ENCODE measurements at places on chromosomes 5 and 9.
A peak's percentile ranks its signal among the peaks of the same experiment; 100 is the strongest.

GRCh38 chr5:528629-529511, 4.6 kb upstream of the SLC9A3 start:
- DNase-seq = no peak

GRCh38 chr5:1552521-1553255, 28.9 kb upstream of the LPCAT1 start:
- no peak for DNase-seq

DNA sequence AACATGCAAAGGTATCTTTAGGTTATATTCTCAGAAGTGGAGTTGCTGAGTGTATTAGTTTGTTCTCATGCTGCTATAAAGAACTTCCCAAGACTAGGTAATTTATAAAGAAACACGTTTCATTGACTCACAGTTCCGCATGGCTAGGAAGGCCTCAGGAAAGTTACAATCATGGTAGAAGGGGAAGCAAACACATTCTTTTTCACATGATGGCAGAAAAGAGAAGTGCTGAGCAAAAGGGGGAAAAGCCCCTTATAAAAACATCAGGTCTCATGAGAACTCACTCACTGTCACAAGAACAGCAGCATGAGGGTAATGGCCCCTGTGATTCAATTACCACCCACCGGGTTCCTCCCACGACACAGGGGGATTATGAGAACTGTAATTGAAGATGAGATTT, 163.6 kb upstream of the PRLR start:
- DNase-seq = no peak

- DNase-seq = peak; percentile 53
Observed at GRCh38 chr9:128203707-128204551, 750 bp downstream of the DNM1 start.

DNA sequence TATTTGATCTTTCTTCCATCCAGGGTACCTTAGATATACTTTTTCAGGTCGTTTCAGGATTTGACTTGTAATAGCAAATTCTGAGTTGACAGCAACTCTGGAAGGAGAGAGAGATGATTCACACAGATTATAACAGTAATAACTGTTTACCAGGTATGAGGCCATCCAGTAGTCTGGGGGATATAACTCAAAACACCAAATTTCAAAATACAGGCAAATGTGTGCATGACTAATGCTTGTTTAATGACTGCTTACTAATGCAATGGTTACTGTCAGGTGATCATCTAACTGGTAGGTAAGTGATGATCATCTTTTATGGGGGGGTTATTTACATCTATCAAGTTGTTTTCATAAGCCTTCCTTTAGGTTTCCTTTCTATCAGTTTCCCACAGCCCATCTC, 412.3 kb downstream of the MAT2B start:
- DNase-seq = no peak

GRCh38 chr9:91259162-91259561, 102.6 kb downstream of the AUH start:
- DNase-seq = no peak

- no peak for DNase-seq
Observed at GRCh38 chr9:68895741-68896478, 118.0 kb downstream of the PRKACG start.

- peak; percentile 45 for DNase-seq
Observed at GRCh38 chr9:68844631-68845612, 139.9 kb downstream of the PIP5K1B start.

DNA sequence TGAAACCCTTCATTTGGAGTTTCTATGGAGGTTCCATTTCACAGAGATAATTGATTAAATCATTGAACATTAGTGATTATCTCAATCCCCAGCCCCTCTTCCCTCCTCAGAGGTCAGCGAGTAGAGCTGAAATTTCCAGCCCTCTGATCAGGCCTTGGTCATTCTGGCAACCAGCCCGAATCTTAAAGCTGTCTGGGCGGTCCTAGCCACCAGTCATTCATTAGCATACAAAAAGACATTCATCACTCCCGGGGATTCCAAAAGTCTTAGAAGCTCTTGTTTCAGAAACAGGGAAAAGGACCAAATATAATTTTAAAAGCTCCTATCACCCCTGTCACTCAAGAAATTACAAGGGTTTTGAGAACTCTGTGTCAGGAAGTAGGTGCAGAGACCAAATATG, 41.3 kb downstream of the ZNF474 start:
- DNase-seq = no peak

GRCh38 chr5:75706775-75707174, 10.5 kb downstream of the POC5 start:
- no peak for DNase-seq

DNA sequence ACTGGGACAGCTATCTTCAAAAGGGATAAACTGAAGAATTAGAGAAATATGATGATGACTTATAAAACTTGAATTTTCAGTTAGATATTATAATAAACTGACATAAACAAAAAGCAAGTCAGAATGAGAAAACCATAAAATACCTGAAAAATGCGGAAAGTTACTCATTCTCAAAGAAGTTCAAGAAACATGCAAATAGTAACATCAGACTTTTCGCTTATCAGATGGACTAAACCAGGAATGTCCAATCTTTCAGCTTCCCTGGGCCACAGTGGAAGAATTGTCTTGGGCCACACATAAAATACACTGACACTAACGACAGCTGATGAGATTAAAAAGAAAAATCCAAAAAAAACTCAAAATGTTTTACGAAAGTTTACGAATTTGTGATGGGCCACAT, 53.9 kb downstream of the DROSHA start:
- no peak for DNase-seq

DNA sequence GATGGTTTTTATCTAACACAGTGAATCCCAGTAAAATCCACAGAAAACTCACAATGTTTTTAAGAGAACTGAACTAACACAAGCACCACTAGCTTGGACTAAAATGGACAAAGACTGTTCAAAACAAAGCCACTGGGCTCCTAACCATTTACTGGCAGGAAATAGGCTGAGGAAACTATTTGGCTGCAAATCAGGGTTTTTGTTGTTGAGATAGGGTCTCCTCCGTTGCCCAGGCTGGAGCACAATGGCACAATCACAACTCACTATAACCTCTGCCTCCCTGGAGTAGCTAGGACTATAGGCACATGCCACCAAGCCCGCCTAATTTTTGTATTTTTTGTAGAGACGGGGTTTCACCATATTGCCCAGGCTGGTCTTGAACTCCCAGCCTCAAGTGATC, 99.7 kb downstream of the THBS4 start:
- DNase-seq = no peak

- no peak for DNase-seq
Observed at GRCh38 chr5:68685863-68686262, 408.0 kb upstream of the SLC30A5 start.

DNA sequence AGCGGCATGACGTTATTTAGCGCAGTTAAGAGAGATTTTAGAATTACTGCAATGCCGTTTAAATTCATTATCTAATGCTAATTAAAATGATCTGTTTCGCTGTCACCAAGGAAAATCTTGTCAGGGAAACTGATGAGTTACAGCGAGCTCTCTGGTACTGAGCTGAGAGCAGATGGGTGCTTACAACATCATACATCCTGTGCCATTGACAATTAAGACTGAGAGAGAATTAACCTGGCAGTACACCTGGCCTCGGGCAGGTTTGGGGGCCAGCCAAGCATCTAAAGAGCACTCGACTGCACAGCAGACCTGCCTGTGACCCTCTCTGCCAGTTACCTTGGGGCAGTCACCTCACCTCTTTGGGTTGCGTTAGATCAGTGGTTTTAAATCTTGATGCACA, 55.0 kb downstream of the PUM3 start:
- DNase-seq = no peak

DNA sequence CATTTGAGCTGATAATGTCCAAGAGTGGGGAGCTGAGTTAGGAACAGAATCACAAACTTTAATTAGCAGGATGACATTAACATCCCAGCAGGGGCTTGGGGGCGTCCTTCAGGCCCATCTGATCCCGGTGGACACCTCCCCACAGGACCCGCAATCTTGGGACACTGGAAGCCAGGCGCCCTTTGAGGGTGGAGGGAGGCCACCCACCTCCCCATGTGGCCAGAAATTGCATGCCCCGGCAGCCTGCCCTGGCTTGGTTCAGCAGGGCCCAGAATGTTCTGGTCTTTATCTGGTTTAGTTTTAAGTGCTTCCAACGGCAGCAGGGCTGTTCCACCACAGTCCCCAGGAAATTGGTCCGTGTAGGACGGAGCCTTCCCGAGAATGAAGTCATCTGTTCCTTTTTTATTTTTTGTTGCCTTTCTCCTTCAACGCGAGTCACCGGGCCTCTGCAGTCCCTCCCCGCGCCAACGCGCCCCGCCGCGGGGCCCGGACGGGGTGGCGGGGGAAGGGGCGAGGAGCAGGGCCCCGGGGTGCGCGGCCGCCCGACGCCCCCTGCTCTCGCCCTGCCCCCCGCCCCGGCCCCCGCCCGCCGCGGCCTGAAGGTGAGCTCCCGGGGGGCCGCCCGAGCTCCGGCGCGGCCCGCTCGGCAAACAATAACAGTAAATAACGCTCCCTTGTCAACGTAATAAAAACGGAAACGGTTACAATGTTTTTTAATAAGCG, 207.9 kb downstream of the C9orf50 start:
- peak; percentile 64 for DNase-seq

DNA sequence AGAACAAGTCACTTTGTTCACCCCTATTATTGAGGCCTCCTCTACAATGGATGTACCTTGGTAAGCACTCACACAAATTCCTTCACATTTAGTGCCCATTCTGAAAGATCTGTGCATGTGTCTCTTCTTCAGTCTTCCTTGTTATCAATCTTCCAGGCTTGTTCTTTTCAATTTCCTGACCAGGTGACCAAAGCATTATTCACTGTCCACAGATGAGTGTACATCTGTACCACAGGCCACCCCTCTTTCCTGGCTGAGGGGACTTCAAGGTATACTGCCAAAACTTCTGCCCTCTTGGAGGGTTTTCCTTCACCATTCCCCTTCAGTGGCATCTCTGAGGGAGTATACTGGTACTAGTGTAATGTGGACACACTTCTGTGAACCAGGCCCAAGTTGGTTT, 25.5 kb upstream of the STOM start:
- DNase-seq = no peak

- DNase-seq = no peak
Observed at GRCh38 chr9:35179347-35180280, 17.8 kb downstream of the UNC13B start.

DNA sequence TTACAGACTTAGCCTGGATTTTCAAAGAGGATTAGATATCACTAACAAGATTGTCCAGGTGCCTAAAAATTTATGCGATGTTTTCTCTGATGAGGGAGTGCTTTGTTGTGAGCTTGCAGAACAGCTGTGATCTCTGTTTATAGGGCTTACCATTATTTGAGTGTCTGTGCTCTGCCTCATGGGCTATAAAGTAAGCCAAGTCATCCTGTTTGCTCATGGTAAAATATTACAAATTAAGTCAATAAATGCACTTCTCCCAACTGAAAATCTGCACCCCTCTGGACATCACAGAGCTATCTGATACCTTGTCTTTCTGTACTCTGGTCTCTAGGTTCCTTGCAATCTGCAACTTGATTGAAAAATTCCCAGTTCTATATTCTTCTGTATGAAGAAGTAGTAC, 293.4 kb upstream of the ACTBL2 start:
- no peak for DNase-seq

DNA sequence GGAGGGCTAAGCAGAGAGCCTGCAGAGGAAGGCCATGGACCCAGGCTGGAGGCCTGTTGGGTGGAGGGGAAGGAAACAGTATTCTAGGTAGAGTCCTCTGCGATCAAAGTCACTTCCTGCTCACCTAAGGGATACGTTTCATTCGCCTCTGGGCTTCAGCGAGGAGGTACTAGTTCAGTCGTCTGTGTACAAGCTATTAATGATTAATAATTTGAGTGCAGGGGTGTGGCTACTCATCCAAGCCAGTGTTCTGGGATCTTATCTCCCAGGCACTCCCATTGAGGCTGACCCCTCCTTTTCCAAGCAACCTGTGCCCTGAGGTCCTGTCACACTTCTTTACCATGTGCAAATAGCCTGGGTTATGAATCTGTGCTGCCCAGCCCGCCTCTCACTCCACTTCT, 25.2 kb downstream of the RALGPS1 start:
- no peak for DNase-seq

GRCh38 chr5:78974601-78975000, 10.5 kb downstream of the ARSB start:
- DNase-seq = no peak

GRCh38 chr9:69494208-69494607, 169.2 kb downstream of the ENTREP1 start:
- DNase-seq = no peak

DNA sequence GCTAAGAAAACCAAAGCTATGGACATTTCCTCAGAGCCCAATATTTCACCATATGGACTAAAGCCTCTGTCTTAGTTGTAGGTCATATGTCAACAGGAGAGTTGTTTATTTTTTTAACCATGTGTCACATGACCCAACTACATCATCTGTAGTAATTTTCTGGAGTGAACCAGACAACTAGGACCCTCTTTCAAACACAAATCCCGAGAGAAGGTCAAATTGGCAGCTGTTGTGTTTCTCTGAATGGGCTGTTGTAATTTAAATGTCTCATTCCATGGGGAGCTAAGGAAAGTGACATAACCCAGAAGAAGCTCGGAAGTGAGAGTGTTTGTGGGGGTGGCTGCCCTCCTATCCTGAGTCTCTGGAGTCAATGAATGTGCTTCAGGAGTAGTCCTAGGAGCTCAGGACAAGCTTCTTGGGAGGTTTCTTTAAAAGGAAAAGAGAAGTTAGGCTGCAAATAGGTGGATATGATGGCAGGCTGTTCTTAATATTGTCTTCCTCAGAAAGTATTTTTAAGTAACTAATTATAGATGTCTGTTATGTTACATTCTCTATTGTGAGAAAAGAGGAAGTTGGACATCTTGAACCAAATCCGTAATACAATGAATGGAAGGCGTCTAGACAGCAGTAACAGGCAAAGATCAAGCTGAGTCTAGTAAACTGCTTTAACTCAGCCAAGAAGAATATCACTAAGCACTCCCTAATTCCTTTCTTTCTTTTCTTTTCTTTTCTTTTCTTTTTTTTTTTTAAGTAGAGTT, 50.1 kb downstream of the TMEM167A start:
- no peak for DNase-seq

DNA sequence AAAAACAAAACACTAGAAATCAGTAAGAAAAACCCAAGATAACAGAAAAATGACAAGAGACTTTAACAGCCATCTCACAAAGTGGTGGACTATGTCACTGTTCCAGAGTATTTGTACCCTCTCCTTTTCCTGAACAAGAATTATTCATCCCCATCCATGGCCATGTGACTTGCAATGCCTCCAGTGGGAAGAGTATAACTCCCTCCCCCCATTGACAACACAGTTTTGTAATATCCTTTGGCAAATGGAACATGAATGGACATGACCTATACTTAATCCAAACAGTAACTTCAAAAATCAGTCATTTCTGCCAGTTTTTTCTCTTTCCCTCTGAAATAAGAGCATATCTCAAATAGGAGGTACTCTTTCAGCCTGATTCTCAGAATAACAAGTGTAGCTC, 33.9 kb downstream of the PTBP3 start:
- no peak for DNase-seq

- DNase-seq = no peak
Observed at GRCh38 chr9:5893591-5894236, 3.0 kb downstream of the MLANA start.
